ENCODE measurements at places on chromosomes 4 and X.

DNA sequence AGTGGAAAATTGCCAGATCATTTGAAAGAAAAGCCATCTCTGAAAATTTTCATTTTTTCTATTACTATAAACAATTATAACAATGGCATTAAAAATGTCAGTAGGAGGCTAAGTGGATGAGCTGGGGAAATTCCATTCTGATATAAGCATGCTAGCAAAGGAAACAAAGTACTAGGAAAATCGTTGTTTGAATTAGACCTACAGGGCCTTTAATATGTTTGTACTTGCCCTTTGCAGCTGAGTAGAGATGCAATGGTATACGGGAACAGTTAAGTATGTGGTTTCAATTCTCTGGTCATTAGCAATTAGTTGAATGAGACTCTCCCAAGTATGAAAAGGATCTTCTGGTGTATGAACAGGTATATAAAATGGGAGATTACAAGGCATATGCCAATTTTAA is 452.2 kb downstream of the PCDH11X start:
- no peak for DNase-seq

DNA sequence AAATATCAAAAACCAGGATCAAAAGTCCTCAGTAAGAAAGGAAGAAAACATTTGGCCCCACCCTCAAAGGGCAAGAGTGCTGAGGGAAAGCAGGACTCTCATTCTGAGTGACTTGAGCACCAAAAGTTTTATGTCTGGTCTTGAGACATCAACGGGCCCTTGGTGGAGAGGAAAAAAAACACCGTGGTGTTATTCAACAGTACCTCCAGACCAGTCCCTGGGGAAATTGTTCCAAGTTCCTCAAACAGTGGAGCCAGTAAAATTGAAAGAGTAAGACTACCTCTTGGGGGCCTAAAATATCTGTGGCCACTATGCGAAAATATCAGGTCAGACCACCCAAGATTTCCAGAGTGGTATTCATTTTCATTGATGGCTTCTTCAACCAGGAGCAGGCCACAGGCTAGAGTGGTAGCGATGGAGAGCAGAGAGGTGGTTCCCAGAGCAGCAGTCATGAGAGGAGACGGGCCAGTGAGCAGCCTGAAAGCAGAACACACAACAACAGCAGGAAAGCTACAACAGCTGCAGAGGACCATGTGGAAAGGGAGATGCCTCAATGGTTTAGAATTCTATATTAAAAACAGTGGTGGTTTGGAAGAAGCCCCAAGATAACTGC is 63.7 kb upstream of the RPL34 start:
- DNase-seq, result no peak

DNA sequence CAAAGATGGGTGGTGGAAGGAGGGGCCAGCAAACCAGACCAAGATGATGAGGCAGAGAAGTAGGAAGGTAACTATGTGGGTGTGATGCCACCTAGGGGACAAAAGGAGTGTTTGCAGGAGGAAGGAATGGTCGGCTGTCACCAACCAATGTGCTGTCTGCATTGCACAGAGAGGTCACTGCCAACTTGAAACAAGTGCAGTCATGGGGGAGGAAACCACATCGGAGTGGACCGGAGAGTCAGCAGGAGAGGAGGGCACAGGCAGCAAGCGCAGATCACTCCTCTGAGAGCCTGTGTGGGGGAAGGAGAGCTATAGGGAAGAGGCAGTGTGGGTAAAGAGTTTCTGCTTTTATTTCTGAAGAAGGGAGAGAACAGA is 38.5 kb upstream of the FGFBP2 start:
- DNase-seq, result no peak

DNA sequence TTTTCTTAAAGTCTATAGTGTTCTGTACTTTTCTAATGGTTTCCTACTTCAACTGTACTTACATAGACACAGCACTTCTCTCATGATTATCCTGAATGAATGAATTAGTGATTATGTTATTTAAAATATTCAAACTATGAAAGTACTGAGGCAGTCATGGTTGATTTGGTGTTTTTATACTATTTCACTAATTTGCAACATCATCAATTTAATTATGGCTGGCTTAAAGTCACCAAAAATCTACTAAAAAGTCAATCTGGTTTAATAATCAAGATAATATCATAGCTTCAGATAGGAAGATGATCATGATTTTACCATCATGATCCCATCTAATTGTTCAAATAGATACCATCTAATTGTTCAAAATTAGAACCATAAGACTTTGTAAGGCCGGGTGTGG is 16.8 kb upstream of the TMEM131L start:
- no peak for DNase-seq

- DNase-seq, result no peak
Measured at GRCh38 chrX:153974003-153974725, 1.6 kb downstream of the TMEM187 start.

DNA sequence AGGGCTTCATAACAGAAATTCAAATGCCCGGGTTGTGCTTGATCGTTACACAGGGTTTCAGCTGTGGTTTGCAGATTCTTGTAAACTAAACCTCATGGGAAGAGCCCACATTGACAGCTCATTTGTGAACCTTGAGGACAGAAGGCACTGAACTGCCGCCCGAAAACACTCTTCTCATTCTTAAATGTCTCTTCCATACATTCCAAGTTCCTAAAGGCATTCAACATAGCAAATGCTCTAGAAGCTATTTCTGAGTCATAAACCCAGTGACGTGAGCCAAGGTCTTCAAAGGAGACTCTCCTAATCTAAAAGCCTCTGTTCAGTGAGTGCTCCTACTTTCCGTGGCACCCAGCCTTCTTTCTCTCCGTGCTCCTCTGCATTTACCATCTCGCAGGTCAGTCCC is 737.8 kb upstream of the FRG1 start:
- DNase-seq, result no peak

GRCh38 chr4:163612762-163613161 is 118.3 kb downstream of the TMA16 start:
- no peak for DNase-seq

DNA sequence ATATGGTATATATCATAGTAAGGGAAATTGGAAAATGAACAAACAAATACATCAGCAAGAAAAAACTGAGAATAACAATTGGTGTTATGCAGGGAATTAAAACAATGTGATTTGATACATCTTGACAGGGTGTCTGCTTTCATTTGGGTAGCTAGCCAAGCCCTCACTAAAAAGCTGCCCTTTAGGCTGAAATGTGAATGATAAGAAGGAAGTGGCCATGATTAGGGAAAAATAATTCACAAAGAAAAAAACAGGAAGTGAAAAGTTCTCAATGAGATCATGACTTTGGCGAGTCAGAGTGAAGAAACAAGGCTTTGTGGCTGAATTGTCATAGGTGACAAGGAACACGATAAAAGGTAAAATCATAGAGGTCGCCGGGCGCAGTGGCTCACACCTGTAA is 675.8 kb upstream of the SLIT2 start:
- no peak for DNase-seq

DNA sequence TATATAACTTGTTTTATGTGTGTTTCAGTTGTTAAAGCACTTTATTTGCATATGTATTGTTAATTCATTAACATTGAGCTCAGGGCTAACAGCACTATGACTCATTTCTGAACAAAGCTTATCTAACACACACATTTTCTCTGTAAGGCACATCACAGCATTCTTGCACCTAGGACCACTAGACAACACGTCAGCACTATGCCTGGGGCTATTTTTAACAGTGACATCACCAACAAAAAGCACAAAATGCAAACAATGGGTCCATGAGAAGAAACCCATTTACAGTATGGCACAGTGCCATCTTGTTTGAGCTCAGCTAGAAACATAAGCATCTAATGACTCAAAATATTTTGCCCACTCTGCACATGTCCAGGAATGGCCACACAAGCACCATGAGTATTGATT is 124.4 kb downstream of the RELL1 start:
- no peak for DNase-seq

- DNase-seq, result no peak
Measured at GRCh38 chrX:109770780-109771179, 37.7 kb upstream of the ACSL4 start.

- DNase-seq, result no peak
Measured at GRCh38 chr4:55395218-55395528, 584 bp upstream of the TMEM165 start.

- no peak for DNase-seq
Measured at GRCh38 chrX:150582338-150582948, 14.0 kb downstream of the MTM1 start.

DNA sequence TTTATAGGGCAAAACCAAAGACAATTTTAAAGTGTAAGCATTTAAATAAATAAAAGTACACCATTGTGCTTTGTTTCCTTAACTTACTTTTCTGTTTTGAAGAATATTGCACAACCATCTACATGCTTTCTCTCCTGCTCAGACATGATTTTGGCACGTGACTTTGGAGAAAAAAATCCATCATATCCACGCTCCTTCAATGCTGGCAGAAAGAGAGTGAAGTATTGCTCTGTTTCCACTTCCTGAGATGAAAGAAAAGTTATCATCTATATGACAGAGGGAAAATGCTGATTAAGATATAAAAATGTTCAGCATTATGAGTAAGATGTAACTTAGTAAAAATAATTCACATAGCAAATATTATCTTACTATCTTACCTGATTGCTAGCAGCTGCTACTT is 77.1 kb downstream of the CNOT6L start:
- no peak for DNase-seq

GRCh38 chr4:182023469-182023868 is 219.7 kb upstream of the TENM3 start:
- DNase-seq, result peak; percentile 23

DNA sequence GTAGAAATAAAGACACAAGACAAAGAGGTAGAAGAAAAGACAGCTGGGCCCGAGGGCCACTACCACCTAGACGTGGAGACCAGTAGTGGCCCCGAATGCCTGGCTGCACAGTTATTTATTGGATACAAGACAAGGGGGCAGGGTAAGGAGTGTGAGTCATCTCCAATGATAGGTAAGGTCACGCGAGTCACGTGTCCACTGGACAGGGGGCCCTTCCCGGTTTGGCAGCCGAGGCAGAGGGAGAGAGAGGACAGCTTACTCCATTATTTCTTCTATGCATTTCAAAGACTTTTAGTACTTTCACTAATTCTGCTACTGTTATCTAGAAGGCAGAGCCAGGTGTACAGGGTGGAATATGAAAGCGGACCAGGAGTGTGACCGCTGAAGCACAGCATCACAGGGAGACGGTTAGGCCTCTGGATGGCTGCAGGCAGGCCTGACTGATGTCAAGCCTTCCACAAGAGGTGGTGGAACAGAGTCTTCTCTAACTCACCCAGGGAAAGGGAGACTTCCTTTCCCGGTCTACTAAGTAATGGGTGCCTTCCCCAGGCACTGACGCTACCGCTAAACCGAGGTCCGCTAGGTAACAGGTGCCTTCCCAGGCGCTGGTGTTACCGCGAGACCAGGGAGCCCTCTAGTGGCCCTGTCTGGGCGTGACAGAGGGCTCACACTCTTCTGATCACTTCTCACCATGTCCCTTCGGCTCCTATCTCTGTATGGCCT is 44.9 kb downstream of the ZBTB49 start:
- DNase-seq, result no peak

- no peak for DNase-seq
Measured at GRCh38 chr4:54660591-54660990, 2.8 kb downstream of the KIT start.

GRCh38 chr4:11228530-11228929 is 200.2 kb downstream of the HS3ST1 start:
- DNase-seq, result no peak

DNA sequence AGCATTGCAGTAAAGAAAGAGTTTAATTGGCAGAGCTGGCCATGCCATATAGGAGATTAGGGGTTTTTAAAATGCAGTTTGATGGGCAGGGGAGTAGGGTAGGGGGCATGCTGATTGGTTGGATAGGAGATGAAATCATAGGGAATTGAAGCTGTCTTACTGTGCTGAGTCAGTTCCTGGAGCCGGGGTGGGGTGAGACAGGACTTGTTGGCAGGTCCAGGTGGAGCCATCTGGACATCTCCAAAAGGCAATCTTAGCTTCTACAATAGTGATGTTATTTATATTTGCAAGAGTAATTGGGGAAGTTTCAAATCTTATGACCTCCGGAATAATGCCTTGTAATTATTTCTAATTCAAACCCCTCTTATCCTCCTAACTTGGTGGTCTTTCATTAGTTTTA is 32.4 kb upstream of the PGM2 start:
- DNase-seq, result no peak

- DNase-seq, result no peak
Measured at GRCh38 chr4:107682306-107682705, 37.7 kb downstream of the PAPSS1 start.

- DNase-seq, result no peak
Measured at GRCh38 chr4:177385576-177386277, 56.5 kb downstream of the AGA start.

Measured in NCI-H1436 treated with DMSO at 0.1 percent for 48 hours (cell line).